ENCODE measurements at places on chromosomes 5 and 9. TPM values are rescaled to one million over a fixed set of nuclear protein-coding genes. Genes with fewer than 3 reads are reported as not detected.

Gene LIFR
- total RNA-seq = 65.4 TPM

Gene CEP78
- total RNA-seq = 9.5 TPM

Gene NIPAL4
- total RNA-seq = 1.2 TPM

Gene C9orf50
- not detected for total RNA-seq

Gene RNF130
- total RNA-seq = 93.6 TPM

Gene TYRP1
- not detected for total RNA-seq

Gene NR2F1
- total RNA-seq = 37.8 TPM

Gene GGTA1
- 5.1 TPM for total RNA-seq

Gene SLC6A7
- not detected for total RNA-seq

Gene GFI1B
- total RNA-seq = not detected

Gene FAM151B
- 3.6 TPM for total RNA-seq

Gene ZNF169
- 3.1 TPM for total RNA-seq

Gene ANKRD31
- not detected for total RNA-seq

Gene IFNA2
- total RNA-seq = not detected

Gene LRRC19
- total RNA-seq = not detected

Gene SLC34A1
- total RNA-seq = 0.12 TPM

Gene BRINP1
- total RNA-seq = 0.27 TPM

Gene SSBP2
- total RNA-seq = 75.0 TPM

Gene CCDC183
- 3.4 TPM for total RNA-seq

Gene DNAJA1
- 111 TPM for total RNA-seq

Gene SPAG8
- total RNA-seq = 2.1 TPM

Gene FOXD4L3
- not detected for total RNA-seq

Gene PDE8B
- 1.9 TPM for total RNA-seq

Gene PCDHA5
- total RNA-seq = 0.31 TPM

Gene QRFP
- not detected for total RNA-seq

Gene SHISAL2B
- total RNA-seq = not detected

Gene PDLIM7
- 863 TPM for total RNA-seq

Data from gastroesophageal sphincter (tissue), 4 donors.